ENCODE measurements at places on chromosomes 13 and 19.

GRCh38 chr13:98959291-98959690 lies 18.6 kb downstream of the DOCK9 start:
- no peak for DNase-seq

DNA sequence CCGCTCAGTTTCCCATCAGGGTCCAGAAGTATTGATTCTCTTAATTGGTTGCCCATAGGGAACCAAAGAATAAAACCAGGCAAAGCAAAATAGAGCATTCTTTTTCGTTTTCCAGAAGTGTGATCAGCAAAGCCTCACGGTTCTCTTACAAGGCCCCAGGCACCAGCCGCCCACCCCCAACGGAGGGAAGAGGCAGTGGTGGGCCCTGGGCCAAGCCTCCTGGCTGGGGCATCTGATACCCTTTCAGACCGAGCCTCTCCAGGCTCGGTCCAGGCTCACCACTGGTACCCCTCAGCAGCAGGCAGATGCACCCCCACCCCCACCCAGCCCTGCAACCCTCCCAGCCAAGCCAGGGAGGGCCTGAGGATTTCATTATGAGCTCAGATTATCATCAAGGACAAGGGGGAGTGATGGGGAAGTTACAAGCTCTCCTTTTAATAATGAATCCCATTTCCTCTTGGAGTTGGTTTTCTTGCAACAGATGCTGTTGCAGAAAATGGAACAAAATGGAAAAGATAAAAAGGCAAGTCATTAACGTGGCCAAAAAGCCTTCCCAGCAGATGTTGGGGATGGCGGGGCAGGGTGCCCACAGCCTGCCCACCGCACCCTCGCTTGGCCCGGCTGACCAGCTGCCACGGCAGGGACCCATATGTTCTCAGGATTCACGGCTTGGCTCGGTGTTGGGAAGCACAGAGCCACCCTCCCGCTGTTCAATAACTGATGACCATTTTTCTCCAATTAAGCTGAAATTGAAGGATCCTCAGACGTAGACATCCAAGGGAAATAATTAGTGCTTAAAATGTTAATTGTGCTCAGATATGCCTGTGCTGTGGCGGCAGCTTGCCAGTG lies 45.9 kb upstream of the KCTD15 start:
- DNase-seq = no peak

GRCh38 chr13:113040597-113041292 lies 64.8 kb upstream of the F7 start:
- DNase-seq = no peak

GRCh38 chr13:48507021-48507420 lies 25.9 kb downstream of the RCBTB2 start:
- DNase-seq = no peak

- no peak for DNase-seq
Observed at GRCh38 chr13:112451512-112452379, 75.6 kb downstream of the SPACA7 start.

- DNase-seq = no peak
Observed at GRCh38 chr19:12695997-12696365, 450 bp downstream of the FBXW9 start.

DNA sequence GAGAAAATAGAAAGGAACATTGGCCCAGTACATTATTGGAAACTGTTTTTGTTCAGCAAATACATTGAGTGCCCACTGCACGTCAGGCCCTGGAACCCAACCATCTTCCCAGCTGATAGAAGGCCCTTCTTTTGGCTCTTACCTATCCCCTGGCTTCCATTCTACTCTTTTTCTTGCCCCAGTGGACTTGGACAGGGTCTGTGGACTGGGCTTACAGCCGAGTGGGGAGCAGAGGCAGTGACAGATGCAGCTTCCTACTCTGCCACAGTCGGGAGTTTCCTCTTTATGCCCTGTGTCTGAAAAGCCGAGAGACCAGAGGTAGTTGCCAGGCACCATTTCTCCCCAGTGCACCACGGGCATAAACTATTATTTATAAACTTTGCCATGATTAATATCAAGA lies 70.4 kb downstream of the ARHGAP35 start:
- DNase-seq = no peak

DNA sequence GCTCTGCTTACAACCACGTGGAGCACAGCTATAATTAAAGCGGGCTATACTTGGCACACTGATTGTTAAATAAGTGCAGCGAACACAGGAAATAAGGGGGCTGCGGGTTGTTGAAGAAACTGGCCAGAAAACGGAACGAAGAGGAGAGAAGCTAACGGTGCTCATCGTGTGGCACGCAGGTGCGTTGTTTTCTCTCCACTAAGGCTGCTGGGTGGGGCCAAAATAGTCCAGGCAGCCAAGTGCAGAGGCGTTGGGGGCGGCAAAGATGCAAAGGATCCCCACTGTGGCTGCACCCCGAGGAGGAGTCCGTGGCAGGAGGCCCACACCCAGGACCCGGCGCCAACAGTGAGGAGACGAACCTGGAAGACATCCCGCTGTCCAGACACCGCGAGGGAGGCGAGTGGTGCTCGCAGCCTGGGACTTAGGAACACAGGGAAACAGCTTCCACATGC lies 8.1 kb upstream of the ARL11 start:
- no peak for DNase-seq

- no peak for DNase-seq
Observed at GRCh38 chr13:97327506-97328221, 105.5 kb downstream of the MBNL2 start.

- no peak for DNase-seq
Observed at GRCh38 chr19:19062454-19063182, 1.2 kb upstream of the SLC25A42 start.

DNA sequence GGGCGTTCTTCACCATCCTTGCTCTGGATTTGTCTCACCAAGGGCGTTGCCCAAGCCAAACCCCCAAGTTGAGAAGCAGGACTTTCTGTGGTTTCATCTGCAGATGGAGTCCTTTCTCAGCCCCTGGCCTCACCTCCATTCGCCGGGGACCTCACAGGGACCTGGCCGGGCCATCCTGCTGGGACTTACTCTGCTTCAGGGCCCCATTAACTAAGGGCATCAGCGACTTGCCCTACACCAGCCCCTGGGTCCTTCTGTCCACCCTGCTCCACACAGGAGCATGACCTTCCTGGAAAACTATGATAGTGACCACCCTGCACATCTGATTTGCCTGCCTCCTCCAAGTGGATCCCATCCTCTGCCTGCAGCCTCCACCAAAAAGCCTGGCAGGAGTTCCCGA lies 47.2 kb upstream of the SPACA7 start:
- no peak for DNase-seq

- DNase-seq = no peak
Observed at GRCh38 chr13:51981355-51981754, 29.9 kb downstream of the ATP7B start.

DNA sequence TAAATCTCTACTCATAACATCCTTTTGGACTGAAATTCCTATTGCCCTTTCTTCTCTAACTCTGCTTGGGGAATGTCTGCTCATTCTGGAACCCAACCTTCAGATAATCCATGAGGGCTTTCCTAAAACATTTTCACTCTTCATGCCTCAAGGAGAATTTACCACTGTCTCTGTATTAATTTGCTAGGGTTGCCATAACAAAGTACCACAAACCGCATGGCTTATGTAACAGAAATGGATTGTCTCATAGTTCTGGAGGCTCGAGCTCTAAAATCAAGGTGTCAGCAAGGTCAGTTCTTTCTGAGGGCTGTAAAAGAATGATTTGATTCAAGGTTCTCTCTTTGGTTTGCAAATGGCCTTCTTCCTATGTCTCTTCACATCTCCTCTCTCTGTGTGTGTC lies 209.7 kb downstream of the LACC1 start:
- no peak for DNase-seq

Measured in esophagus squamous epithelium (tissue), 5 donors.